Inflammatory macrophage treated with lipopolysaccharide for 1 hour (primary cell): ENCODE measurements at places on chromosomes 11 and 22.

DNA sequence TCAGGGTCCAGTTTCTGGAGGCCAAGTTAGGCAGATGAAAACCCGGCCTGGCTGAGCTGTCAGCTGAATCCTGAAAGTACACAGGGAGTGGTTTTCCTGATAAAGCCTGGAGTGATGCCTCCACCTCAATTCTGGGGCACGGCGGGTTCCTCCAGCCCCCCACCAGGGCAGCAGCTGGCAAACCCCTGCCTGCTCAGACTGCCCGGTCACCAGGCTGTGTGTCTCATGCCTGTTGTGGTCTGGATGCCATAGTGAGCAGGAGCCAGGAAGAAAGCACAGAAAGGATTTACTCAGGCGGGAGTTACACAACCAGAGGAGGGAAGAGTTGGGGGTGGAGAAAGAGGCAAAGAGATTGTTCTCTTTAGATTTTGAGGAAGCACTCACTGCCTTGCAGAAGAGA, 119.9 kb upstream of the RASSF10 start:
- DNase-seq: peak; percentile 85

GRCh38 chr11:111603611-111604130, 1.4 kb downstream of the SIK2 start:
- no peak for DNase-seq

DNA sequence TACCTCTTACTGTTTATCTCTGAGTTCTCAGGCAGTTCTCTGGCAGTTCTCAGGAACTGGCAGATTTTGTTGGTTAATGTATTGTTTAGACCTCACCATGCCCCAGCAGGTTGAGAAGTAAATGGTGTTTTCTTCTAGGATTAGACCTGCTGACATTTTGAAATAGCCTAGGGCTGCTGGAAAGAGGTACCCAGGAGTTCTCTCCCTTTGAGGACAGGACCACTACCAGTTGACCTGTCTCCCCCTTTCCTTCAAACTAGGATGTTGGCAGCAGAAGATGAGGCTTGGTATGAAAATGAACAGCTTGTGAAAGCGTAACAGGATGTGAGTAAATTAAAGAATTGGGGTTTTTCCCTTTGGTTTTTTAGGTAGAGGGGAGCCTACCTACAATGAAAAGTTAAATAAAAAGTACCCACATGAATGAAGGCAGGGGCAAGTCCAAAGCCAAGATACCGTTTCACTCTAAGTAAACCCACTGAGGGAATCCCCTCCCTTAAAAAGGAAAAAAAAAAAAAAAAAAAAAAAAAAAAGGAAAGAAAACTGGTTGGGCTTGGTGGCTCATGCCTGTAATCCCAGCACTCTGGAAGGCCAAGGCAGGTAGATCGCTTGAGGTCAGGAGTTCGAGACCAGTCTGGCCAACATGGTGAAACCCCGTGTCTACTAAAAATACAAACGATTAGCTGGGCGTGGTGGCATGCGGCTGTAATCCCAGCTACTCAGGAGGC, 96.2 kb downstream of the PDHX start:
- no peak for DNase-seq

GRCh38 chr11:95999711-96000406, 76.0 kb upstream of the MTMR2 start:
- DNase-seq: no peak

- peak; percentile 51 for DNase-seq
These were observed 1.9 kb upstream of the UVRAG start for GRCh38 chr11:75813124-75813523.

DNA sequence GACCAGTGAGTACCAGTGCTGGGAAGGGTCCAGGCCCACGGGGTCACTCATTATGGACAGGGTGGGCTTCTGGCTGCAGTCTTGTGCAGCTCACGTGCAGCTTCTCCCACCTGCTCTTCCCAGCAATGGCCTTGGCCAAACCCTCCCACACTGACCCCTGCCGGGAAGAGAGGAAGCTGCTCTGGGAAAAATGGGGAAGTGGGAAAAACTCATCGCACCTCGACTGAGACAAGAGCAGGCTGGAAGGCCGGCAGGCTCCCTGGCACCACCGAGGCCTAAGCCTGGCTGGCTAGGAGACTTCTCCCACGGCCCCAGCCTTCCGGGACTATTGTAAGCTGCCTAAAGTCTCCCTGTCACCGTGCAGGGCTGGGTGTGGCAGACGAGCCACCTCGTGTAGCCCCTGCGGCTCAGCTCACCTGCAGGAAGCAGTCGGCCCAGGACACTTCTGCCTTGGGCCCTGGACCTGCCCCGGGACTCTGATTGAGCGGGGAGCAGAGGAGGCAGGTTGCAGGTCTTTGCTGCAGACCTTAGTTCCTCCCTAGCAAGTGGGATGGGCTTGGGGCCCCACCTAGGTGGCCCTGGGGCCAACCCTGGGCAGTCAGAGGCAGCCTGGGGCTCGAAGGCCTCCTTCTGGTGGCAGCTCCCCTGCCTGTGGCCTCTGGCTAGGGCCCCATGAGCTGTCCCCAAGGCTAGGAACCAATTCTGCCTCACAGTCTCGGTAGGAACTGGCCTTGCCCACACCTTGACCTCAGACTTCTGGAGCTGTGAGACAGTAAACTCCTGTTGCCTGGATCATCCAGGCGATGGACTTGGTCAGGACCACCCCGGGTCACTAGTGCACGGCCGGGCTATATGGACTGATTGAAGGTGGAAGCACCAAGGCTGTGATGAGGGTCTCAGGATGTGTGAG, 23.1 kb downstream of the MRGPRG start:
- peak; percentile 37 for DNase-seq

GRCh38 chr11:269146-269890, 8.9 kb upstream of the NLRP6 start:
- peak; percentile 89 for DNase-seq

DNA sequence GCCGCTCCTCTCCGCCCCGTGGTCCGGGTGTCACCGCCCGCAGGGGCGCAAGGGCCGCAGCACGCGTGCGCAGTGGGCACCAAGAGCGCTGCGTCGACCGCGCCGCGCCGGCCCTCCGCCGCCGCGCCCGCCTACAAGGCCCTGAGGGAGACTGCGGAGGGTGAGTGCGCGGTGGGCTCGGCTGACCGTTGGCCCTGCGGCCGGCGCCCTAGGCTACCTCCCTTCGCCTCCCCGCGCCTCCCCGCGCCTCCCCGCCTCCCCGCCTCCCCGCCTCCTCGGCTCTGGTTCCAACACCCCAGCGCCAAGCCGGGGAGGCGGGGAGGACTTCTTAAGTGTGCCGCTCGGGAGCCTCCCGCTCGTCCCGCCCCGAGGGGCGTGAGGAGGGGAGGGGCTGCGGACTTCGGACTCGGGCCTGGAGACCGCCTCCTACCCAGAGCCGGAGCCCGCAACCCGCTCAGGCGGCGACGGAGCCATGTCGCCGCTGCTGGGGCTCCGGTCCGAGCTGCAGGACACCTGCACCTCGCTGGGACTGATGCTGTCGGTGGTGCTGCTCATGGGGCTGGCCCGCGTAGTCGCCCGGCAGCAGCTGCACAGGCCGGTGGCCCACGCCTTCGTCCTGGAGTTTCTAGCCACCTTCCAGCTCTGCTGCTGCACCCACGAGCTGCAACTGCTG, at the start of gene AQP11:
AQP11 (plus strand) TSS at position 433 of the 673 bp plus-strand sequence; CDS start at position 473, 40 bp downstream.
- DNase-seq: peak; percentile 75

DNA sequence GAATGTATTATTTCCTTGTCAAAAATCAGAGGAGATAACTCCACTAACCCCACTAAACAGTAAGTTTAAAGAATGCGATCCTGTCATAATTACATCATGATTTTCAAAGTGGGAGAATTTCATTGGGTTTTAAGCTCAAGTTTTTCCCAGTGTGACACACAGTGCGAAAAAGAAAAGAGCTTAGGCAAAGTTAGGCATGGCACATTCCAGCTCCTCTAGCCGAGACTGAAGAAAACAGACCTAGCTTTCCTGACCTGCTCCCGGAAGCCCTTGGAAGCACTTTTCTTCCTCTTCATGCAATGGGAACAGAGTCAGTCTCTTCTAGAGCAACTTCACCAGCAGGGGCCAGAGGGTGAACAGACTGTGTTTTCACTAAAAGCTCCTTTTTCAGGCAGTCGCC, 76.6 kb upstream of the AKIP1 start:
- no peak for DNase-seq

- no peak for DNase-seq
These were observed 4.0 kb downstream of the OOSP4A start for GRCh38 chr11:59967677-59968394.
